ENCODE measurements at places on chromosomes 3 and 15. TPM values are rescaled to one million over a fixed set of nuclear protein-coding genes. Genes with fewer than 3 reads are reported as not detected.

The CPNE9 gene
- total RNA-seq: not detected

The SLC6A11 gene
- not detected for total RNA-seq

The PLA2G4E gene
- total RNA-seq: 0.08 TPM

The HRG gene
- total RNA-seq: not detected

The RETNLB gene
- not detected for total RNA-seq

The FAM81A gene
- total RNA-seq: 0.34 TPM

All from psoas muscle (tissue), 8 donors.